ENCODE measurements at places on chromosomes 1 and 21.

DNA sequence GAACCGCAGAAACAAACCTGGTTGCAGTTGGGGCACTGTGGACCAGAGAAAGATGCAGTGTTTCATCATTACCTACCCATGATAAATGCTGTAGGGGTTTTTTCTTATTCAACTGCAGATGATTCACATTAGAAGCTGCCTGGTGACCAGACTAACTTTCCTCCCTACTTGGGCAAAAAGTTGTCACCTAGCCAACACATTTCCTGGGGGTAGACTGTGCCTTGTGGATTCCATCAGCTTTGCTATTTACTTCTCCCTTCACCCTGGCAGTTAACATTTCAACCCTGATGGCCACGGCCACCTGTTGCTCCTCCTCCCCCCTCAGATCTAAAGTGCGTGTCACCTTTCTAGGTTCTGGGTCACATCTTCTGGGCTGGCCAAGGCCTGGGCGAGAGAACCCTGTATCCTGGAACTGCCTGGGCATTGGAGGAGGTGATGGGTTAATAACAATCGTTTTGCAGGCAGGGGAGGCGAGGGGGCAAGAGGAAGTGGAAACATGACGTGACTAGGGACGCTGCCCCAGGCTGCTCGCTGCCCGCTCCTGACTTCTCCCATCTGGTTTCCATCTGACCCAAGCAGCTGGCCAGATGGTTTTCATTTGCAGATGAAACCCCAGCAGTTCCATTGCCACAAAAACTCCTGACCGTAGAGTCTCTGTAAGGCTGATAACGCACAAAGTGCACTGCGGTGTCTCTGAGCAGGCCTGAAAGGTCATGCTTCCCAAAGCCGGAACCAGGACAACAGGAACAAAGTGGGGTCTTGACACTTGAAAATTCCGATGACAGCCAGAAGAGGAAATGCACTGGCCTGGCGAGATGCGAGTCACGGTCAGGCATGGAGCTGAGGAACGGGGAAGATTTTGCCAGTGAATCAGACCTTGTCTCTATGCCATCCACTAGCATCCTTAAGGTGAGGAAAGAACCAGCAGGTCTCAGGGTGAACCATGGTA is 36.6 kb downstream of the CAPZB start:
- peak; percentile 100 for DNase-seq

- no peak for DNase-seq
Observed at GRCh38 chr1:19036813-19037605, 80.5 kb upstream of the IFFO2 start.

DNA sequence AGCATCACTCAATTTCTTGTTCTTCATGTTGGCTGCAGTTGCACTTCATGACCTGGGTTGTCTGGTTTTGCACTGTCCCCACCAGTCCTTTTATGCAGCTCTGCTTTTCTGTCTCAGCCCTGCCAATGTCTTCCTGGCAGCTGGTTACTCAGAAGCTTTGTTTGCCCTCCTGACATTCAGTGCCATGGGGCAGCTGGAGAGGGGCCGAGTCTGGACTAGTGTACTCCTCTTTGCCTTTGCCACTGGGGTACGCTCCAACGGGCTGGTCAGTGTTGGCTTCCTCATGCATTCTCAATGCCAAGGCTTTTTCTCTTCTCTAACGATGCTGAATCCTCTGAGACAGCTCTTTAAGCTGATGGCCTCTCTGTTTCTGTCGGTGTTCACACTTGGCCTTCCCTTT is 6.6 kb downstream of the PIGV start:
- DNase-seq = no peak

DNA sequence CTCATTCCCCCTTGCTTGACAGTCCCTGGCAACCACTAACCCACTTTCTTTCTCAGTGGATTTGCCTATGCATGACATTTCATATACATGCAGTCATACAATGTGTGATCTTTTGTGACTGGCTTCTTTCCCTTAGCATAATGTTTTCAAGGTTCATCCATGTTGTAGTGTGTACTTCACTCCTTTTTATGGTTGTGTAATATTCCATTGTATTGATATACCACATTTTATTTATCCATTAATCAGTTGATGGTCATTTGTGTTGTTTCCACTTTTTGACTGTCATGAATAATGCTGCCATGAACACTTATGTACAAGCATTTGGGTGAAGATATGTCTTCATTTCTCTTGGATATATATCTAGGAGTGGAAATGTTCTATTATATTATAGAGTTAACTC is 127.7 kb upstream of the GRIK3 start:
- no peak for DNase-seq

- no peak for DNase-seq
Observed at GRCh38 chr1:79749607-79750006, 743.1 kb upstream of the ADGRL4 start.

GRCh38 chr1:21910558-21911204 is 26.4 kb downstream of the HSPG2 start:
- no peak for DNase-seq

DNA sequence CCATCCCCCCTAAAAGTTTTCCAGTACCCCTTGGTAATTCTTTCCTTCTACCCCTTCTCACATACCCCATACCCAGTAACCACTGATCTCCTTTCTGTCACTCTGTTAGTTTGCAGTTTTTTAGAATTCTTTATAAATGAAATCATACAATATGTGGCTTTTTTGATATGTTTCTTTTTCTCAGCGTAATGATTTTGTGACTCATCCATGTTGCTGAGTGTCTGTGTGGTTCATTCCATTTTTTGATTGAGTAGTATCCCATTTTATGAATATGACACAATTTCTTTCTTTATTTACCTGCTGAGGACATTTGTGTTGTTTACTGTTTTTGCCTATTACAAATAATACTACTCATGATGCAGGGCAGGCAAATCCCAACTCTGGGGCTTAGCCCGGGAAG is 1605.3 kb downstream of the BRINP3 start:
- no peak for DNase-seq

DNA sequence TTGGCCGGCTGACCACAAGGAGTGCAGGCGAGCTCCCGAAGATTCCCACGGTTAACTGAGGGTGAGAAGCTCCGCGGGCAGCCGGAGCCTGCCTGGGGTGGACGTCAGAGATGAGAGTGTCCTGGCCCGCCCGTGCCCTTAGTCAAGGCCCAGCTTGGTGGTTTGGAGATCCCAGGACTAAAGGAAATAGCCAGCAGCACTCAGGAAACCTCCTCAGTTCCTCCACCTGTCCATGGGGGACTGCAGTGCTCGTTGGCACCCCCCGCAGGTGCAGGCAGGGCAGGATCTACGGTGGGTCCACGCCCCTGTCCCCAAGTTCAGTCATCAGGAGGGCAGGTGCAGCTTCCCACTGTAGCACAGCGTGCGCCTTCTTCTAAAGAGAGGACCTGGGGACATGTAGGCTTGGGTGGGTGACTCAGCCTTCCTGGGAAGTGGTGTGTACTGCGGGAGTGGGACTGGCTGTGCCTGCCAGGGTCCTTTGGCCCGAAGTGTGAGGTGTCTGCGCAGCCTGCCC is 32.5 kb downstream of the SLX9 start:
- peak; percentile 33 for DNase-seq

GRCh38 chr1:113226148-113226547 is 153.2 kb downstream of the LRIG2 start:
- DNase-seq = no peak

GRCh38 chr1:87400813-87401212 is 72.1 kb downstream of the LMO4 start:
- no peak for DNase-seq

DNA sequence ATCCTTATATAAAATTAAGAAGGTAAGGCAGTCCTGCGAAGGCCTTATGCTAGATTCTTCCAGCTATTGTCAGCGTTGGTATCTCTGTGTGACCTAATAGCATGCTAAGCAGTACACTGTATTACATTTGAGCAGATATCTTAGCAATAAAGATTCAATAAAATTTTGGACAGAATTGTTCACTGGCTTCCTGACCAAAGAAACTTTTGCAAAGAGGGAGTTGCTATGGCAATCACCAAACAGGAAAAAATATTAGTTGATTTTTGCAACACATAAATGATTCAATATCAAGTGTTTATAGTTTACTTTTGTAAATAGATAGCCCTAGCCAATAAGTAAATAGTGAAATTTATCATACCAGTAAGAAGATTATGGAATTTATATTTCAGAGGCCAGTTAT is 31.0 kb upstream of the PLEKHO1 start:
- no peak for DNase-seq

DNA sequence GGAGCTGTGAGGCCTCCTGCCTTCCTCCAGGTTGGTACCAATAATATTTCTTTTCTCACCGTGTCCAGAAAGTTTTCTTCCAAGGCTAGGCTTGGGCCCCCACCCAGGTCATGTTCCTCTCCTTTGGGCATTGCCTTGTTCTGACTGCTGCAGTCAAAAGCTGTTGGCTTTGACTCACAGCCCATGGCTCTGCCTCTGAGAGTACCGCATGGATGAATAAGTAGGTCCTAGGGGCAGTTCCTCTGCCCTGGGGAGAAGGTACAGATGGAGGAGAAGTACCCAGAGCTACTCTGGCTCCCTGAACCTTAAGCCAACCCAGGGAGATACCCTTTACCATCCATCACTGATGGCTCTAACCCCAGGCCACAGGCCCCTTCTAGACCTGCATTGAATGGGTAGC is 115.0 kb downstream of the NAV1 start:
- peak; percentile 65 for DNase-seq

DNA sequence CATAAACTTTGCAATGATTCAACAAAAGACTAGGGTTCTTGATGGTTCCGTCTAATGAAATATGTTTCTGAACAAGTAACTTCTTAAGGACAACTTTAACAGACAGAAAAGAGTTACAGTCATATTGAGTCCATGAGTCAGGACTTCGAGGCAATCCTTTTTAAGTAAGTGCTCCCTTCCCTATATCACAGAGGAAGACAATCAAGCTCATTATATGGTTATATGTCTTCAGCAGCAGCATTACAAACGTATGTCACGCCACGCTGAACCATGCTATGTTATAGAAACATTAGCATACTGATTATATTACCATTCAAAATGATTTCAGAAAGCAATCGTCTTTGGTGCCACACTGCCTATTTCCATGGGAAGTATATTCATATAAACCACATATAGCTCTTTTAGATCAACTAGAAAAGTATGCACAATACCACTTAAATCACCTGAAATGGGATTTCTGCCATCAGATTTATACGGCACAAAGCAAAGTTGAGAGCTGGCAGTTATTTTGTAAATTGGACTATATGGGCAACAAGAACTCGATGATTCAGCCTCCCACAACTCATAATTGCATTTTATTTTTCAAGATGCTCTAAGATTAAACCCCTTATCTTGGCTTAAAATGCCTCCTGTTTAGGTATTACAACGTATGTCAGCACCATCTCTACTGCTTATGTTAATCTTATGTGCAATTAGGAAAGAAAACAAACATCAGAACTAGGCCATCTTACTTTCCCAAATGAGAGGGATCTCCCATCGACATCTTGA is 111.3 kb upstream of the SAMSN1 start:
- DNase-seq = no peak

- DNase-seq = no peak
Observed at GRCh38 chr21:46253610-46254124, 25.1 kb upstream of the LSS start.

DNA sequence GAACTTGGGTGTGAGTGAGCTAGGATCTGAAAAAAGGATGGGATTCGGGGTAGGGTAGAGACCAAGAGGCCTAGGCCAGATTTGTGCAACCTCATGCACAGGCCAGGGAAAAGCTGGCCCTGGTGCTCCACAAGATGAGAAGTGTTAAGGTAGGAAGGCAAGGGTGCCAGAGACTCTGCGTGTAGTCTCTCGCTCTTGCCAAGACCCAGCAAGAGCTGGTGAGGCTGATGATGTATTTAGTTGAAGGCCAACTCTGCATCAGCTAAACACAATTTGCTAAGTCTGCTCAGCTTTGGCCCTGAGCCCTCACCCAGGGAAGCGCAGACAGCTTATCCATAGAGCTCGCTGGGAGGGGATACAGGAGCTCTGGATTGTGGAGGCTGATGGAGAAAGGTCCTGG is 26.6 kb upstream of the SOX13 start:
- no peak for DNase-seq

GRCh38 chr21:24223624-24224023 is 1383.7 kb downstream of the MRPL39 start:
- no peak for DNase-seq

GRCh38 chr1:189424746-189425331 is 1052.8 kb downstream of the BRINP3 start:
- peak; percentile 10 for DNase-seq

- DNase-seq = peak; percentile 51
Observed at GRCh38 chr1:84689514-84690396, 506 bp downstream of the SSX2IP start.

DNA sequence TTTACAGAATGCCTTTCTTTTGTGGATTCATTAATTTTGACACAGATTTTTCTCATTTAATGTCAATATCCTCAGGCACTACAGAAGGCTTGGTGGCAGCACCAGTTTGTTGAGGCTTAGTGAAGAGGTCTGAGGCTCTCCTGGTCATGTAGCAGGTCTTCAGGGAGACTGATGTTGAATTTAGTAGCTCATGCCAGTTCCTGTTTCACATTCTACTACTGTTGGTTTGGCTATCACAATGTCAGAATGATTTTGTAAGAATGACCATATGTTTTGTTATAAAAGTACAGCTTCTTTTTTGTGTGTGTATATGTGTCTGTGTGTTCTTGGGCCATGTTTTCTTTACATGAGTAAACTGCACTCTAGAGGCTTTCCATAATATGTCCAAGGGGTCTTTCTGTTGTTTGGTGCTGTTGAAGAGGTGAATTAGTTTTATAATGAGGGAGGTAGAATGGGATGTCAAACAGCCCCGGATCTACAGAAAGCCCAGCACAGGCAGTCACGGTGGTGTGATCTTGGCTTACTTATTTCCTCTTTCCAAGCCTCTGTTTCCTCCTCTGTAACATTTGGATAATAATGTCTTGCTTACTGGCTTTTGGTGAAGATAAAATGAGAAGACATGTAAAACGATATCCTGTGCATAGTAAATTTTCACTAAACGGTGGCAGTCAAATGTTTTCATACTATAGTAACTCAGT is 32.0 kb downstream of the C1orf21 start:
- no peak for DNase-seq

DNA sequence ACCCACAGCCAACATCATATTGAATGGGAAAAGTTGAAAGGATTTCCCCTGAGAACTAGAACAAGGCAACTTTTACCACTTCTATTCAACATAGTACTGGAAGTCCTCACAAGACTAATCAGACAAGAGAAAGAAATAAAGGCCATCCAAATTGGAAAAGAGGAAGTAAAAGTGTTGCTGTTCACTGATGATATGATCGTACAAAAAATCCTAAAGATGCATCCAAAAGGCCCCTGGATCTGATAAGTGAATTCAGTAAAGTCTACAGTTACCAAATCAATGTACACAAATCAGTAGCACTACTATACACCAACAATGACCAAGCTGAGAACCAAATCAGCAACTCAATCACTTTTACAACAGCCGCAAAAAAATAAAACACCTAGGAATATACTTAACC is 28.3 kb downstream of the RAB3GAP2 start:
- no peak for DNase-seq

DNA sequence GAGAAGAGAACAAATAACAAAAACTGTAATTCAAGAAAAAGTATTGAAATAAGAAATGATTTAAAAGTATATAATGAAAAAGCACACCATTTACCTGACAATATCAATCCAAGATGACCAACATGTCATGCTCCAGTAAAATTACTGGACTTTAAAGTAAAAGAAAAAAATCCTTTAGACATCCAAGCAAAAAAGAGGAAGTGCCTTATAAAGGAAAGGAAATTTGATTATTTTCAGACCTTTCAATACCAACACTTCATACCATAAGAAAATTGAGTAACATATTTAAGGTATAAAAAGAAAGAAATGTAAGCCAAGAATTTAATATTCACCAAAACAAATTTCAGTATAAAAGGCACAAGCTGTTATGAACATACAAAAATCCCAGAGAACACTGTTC is 46.2 kb upstream of the SSX2IP start:
- DNase-seq = no peak
